ENCODE measurements at places on chromosomes 3 and 15.

DNA sequence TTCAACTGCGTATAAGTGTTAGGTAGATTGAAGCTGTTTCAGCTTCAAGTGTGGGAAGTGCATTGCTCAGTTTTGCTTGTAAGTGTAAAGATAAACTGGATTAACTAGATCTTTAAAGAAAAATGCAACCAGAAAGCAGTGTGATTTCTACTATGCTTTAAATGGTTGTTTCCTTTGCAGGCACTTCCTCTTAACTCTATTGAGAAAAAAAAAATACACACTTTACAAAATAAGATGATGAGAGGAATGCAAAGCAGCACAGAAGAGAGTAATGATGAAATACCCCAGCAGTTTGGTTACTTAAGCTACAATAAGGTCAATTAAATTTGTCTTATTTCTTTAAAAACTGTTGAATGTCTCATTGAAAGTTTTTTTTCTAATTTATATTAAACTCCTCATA, 40.8 kb downstream of the DPH6 start:
- DNase-seq = no peak

GRCh38 chr3:183534249-183534648, 21.3 kb downstream of the KLHL6 start:
- DNase-seq = no peak

- no peak for DNase-seq
These were observed 512.7 kb upstream of the CDIN1 start for GRCh38 chr15:36066757-36067156.

DNA sequence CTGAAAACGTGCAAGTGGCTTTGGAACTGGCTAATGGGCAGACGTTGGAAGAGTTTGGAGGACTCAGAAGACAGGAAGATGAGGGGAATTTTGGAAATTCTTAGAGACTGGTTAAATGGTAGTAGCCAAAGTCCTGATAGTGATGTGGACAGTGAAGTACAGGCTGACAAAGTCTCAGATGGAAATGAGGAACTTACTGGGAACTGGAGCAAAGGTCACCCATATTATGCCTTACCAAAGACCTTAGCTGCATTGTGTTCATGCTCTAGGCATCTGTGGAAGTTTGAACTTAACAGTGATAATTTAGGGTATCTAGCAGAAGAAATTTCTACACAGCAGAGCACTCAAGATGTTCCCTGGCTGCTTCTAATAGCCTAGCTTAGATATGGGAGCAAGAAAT, 28.6 kb upstream of the SERPINI2 start:
- no peak for DNase-seq

DNA sequence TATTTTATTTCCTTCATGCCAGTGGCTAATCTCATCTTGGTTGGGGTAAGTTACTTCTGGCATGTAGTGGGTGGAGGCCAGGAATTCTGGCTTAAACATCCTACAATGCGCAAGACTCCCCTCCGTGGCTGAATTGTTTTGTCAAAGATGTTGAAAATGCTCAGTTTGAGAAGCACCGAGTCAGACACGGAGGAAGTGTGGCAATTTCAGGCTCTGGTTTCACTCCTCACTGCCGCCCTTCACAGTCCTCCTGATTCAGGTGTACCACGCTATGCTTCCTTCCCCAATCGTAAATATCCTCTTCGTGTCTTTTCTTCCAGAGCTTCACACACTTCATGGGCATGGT, 150.7 kb downstream of the OPA1 start:
- no peak for DNase-seq

DNA sequence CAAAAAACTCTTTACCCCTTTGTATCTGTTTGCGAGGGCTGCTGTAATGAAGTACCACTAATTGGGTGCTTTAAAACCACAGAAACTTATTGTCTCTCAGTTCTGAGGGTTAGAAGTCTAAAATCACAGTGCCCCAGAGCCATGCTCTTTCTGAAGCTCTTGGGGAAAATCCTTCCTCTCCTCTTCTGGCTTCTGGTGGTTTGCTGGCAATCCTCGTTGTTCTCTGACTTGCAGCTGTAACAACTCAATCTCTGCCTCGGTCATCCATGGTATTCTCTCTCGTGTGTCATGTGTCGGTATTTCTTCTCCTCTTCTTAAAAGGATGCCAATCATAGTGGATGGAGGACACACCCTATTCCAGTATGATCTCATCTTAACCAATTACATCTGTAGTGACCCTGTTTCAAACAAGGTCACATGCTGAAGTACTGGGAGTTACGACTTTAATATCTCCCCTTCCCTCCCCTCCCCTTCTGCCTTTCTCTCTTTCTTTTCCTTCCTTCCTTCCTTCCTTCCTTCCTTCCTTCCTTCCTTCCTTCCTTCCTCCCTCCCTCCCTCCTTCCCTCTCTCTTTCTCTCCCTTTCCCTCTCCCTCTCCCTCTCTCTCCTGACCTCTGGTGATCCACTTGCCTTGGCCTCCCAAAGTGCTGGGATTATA, 6.5 kb upstream of the ARL8B start:
- DNase-seq = no peak

GRCh38 chr15:60076582-60077276, 72.6 kb downstream of the FOXB1 start:
- no peak for DNase-seq

DNA sequence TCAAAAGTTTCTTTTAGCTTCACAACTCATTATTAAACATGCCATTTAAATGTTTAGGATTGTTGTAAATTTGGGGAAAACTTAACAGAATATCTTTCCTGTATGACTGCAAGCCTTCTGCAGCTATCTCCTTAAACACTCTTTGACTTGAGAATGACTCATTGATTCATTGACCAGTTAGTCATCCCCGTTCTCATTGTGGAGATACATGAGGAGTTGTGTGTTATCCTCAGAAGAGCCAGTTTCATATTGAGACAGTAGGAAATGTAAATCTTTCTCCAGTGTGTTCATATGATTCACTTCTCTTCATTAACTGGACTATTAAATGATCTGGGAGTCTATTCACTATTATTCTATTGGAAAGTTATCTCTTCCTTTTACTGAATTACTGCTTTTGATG, 83.0 kb downstream of the CRYGS start:
- no peak for DNase-seq

- DNase-seq = no peak
These were observed 6.6 kb downstream of the ZBED2 start for GRCh38 chr3:111588527-111588926.

- no peak for DNase-seq
These were observed 43.3 kb downstream of the MUC4 start for GRCh38 chr3:195768414-195768813.

DNA sequence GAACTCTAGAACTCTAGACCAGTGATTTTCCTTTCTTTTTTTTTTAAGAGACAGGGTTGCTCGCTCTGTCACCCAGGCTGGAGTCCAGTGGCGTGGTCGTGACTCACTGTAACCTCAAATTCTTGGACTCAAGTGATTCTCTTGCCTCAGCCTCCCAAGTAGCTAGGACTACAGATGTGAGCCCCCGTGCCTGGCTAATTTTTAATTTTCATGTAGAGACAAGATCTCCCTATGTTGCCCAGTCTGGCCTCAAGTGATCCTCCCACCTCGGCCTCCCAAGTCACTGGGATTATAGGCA, 359.6 kb downstream of the SHQ1 start:
- DNase-seq = no peak

- DNase-seq = no peak
These were observed 9.3 kb downstream of the ARL13B start for GRCh38 chr3:93989241-93989640.

DNA sequence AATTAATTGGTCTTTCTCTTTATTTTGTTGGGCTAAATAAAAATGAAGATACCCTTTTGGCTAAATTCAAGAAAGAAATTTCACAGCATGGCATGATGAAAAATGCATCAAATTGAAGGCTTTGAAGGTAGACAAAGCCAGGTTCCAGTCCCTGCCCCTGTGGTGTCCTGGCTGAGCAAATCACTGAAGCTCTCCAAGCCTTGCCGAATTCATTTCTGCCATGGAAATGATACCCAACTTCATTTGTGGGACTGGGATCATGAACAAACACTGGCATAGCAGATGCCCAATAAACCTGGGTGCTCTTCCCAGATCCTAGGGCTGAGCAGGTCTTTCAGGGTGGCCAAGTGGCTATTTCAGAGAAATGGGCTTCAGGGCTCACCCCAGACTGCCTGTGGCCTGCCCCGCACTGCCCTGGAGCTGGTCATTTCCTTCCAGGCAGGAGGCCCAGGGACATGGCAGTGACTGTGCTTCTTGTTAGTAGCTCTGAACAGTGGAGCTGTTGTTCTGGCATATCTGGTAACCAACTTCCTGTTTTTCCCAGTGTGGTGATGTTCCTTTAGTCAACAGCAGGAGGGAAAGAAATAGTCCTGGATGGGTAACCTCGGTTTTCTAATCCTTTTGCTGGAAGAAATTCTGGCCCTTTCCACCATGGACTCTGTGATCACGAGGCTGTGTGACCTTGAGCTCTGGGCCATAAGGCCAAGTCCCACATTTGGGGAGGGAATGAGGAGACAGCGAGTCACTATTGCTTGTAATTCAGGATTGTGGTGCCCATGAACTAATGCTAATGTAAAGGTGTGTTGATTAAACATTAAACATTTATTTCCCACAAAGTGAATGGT, 47.6 kb downstream of the CTDSPL start:
- DNase-seq = no peak

DNA sequence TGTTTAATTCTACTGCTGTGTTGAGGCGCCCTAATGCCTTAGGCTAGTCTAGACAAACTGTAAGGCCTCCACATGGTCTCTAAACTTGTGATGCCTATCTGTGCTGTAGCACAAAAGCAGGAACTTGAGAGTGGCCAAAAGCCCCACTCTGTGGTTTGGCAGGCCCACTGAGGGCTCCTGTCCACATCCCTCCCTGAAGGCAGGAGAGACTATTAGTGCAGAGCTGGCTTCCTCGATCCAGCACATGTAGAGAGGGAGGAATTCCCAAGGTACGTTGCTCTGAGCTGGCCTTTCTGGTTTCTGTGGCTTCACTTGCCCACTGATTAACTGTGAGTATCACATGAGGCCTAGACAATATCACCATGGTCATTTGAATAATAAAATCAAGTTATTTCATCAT, 90.6 kb downstream of the POLR2M start:
- no peak for DNase-seq

DNA sequence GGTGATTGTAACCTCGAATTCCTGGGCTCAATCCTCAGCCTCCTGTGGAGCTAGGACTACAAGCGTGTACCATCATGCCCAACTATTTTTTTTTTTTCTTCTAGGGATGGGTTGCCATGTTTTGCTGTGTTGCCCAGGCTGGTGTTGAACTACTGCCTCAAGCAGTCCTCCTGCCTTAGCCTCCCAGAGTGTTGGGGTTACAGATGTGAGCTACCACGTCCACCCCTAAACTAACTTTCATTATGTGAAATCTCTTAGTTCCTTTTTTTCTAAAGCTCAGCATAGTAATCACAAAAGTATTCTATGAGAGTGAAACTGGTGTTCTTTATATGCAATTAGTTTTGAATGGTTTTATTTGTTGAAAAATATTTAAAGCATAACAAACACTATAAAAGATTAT, 92.1 kb downstream of the XRN1 start:
- DNase-seq = no peak

- DNase-seq = no peak
These were observed 69.8 kb upstream of the BOC start for GRCh38 chr3:113141543-113141942.

- DNase-seq = no peak
These were observed 25.6 kb upstream of the LARS2 start for GRCh38 chr3:45362758-45363157.

DNA sequence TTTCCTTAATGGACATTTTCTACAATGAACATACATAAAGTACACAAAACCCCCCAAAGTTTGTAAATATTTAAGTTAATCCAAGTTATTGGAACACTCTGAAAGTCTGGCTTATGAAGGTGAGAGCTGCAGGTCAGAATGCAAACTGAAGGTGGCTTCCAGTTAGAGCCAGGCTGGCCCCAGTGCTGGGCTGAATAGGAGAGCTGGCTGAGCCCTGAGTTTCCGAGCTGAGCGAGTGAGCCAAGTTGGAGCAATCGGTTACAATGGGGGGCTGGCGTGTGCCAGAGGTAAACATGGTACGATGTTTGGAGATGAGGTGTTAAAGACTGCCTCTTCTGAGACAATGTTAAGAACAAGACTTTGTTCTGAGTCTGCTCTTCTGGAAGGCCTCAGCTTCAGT, 230.8 kb upstream of the MCTP2 start:
- no peak for DNase-seq

DNA sequence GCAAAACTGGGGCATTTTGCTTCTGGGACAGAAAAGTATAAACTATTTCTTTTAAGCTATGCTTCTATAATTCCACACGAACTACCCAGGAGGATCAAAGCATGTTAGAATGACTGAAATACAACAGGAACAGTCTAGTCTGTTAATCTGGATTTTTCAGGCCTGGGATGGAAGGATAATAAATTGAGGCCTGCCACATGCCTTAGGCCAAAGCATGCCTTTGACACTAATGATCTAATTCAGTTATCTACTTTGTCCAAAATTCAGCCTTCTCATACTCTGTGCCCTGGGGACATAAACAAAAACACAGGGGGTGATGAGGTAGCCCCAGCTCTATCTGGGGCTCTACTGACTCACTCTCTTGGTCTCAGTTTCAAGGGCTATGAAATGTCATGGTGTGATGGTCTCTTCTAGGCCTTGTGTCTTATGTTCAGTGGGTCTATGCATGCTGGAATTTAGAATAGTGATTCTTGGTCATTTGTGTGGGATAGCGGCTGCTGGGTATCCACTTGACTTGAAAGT, 32.5 kb downstream of the GAP43 start:
- no peak for DNase-seq

DNA sequence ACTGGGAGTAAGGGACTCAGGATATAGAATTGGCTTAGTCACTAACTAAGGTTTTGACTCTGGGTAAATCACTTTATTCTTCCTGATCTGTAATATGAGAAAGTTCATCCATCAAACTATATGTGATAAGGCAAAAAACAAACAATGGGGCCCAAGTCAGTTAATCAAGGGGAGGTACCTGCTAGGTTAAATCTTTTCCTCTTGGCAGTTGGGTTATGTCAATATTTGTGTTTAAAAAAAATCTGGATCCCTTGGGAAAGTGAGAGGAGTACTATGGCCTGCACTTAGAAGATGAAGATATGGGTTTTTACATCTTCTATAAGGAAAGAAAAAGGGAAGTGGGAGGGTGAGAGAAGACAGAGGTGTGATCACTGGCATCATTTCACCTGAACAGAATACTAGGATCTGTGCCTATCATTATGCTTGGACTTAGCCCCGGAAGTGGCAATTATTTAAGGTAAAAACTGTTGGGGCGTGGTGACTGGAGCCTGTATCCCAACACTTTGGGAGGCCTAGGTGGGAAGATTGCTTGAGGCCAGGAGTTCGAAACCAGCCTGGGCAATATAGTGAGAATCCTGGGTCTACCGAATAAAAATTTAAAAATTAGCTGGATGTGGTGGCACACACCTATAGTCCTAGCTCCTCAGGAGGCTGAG, 2.8 kb upstream of the SLC28A2 start:
- DNase-seq = no peak

GRCh38 chr15:67685008-67685599, 140.2 kb upstream of the SKOR1 start:
- no peak for DNase-seq

GRCh38 chr3:186640929-186641328, 730 bp downstream of the FETUB start:
- no peak for DNase-seq

DNA sequence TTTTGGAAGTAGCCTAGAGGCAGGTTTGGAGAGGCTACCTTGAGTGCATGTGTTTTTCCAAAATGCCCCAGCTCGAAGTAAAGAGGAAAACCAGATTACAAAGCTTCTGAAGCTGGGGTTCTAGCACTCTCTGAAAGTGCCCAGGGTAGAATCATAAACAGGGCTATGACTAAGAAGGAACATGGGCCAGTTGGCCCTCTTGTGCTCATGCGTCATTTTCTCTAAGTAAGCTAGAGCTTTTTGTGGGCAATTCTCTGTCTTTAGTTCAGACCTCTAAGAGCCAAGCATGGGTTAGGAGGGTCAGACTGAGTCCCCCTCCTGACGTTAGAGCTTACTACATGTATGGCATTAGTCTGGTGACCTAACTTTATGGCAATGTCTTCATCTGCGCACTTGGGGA, 129.5 kb upstream of the UMPS start:
- no peak for DNase-seq

Data from retina (tissue), 1 donor.